ENCODE measurements at places on chromosomes 1 and 21. TPM values are rescaled to one million over a fixed set of nuclear protein-coding genes. Genes with fewer than 3 reads are reported as not detected.

DNA sequence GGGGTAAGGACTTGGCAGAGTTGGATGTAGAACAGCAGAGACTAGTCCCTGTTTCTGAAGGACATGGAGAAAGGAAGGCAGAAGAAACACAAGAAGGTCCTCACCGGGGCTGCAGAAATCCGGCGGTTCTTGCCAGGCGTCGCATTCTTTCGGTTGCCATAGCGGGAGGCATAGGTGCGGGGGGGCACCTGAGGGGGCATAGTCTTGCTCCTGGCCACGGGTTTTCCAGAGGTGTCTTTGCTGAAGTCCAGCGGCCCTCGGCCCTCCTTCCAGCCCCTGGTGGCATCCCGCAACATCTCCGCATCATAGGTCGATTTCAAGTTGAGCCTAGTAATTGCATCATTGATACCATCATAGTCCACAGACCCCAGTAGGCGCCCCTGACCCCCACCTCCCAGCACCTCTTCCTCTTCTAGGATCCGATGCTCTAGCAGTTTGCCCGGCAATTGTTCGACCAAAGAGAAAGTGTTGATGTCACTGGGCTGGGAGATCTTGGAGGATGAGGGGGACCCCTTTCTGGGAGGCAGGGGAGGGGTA, 25.8 kb downstream of the PIK3C2B start:
- no peaks in the 10 kb centered on the region for H3K36me3 ChIP-seq
- DNase-seq, result no peak
- peaks cover 3% of the 10 kb centered on the region for H3K4me1 ChIP-seq
- H3K27me3 ChIP-seq, result peaks cover 6% of the 10 kb centered on the region

GRCh38 chr21:39908265-39908923, 41.2 kb downstream of the PCP4 start:
- H3K27me3 ChIP-seq, result peaks cover under 1% of the 10 kb centered on the region
- no peaks in the 10 kb centered on the region for H3K4me1 ChIP-seq
- DNase-seq, result no peak

DNA sequence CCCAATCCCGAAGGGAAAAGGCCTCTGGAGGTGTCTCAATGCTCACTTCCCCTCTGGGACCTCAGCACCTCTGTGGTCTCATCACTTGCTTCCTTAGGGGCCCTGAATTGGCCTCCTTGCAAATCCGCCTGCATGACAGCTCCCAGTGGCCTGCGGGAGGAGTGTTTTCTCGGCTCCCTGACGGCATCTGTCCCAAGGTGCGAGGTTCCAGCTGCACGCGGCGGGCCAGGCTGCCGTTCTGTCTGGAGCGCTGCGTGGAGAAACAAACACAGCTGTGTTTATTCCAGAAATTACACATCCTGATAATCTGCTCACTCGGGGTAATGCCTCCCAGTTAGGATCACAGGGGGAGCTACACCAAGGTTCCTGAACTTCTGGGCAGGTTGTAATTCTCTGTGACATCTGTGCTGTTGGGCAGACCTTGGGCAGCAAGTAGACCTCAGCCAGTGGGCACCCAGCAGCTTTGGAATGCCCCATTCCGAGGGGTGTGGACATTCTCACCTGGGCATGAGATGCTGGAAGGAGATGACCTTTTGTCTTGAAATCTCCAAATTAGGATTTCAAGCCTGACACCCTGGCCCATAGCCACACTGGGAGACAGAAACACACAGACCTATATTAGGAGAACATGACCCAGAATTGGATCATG, 18.2 kb downstream of the EPHB2 start:
- H3K4me1 ChIP-seq, result no peaks in the 10 kb centered on the region
- no peaks in the 10 kb centered on the region for H3K36me3 ChIP-seq
- no peak overlapping the region for H3K4me3 ChIP-seq
- no peaks in the 10 kb centered on the region for H3K27me3 ChIP-seq

GRCh38 chr1:164905869-164906268, 346.9 kb downstream of the PBX1 start:
- H3K4me1 ChIP-seq, result no peaks in the 10 kb centered on the region
- no peaks in the 10 kb centered on the region for H3K27me3 ChIP-seq
- no peaks in the 10 kb centered on the region for H3K36me3 ChIP-seq

HJV gene
- not detected for total RNA-seq

CNR2 gene
- total RNA-seq, result not detected

WNT2B gene
- 18.0 TPM for total RNA-seq
